Activated CD4-positive, alpha-beta T cell treated with anti-CD3 and anti-CD28 coated beads for 1 hour (primary cell): ENCODE measurements at places on chromosomes 2 and 18.

GRCh38 chr2:8403876-8404275 is 278.0 kb upstream of the ID2 start:
- no peak for DNase-seq

DNA sequence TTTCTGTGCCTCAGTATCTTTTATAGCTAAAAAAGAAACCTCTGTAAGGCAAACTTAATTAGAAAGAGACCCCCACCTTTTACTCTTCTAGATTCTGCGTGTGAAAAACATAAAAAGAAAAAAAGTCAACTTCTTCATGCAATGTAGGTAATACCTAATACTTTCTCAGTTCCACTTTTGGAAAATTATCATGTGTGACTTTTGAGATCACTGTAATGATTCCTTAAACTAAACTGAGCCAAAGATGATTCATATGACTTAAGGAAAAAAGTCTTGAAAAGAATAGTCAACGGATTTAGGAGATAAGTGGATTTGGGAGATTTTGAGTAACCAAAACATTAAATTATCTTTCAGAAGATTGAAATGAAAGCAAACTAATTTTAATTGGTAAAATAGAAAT is 48.9 kb downstream of the PLEKHA3 start:
- DNase-seq, result no peak

GRCh38 chr2:26469092-26469710 is 8.7 kb downstream of the OTOF start:
- DNase-seq, result no peak

DNA sequence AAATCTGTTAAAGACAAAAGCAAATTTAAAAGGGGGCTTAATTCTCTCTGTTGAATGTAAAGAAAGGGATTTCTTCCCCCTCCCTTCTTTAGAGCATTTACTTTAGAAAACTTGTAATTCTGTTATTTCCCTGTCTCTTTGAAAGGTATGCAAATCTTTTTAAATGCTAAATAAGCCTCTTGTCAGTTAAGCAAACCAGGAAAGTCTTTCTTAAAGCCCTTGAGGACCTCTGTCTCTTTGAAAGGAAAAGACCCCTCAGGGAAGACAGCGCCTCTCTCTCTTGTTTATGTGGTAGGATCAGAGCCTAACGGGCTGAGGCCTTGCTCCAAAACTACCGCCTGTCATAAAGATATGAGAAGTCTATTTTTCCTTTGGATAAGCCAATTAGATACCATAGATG is 139.9 kb upstream of the CDH7 start:
- DNase-seq, result no peak

DNA sequence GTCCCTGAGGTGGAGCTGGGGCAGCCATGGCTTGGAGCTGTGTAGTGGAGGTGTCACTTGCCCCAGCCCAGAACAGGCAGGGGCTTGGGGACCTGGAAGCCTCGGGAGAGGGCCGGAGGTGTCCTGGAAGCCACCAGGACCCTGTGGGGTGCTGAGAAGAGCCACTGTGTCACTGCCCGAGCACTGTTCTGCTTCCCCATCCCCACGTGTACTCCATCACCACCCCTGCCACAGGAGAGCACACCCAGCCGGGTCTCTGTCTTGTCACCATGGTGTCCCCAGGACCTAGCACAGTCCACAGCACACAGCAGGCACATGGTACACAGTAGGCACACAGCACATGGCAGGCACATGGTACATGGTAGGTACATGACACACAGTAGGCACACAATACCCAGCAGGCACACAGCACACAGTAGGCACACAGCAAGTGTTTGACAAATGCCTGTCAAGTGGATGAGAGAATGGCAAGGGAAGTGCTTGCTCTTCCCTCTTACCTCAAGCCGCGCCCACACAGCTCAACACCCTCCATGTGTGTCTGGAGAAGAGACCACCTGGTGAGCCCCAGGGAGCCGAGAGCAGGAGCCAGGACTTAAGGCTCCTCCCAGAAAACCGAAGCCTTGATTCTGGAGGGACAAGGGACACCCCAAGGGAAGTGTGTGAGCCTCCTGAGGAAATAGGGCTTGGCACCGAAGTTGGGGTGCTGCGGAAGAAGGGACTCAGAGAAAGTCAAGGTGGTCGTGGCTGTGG is 13.3 kb downstream of the MBP start:
- no peak for DNase-seq

DNA sequence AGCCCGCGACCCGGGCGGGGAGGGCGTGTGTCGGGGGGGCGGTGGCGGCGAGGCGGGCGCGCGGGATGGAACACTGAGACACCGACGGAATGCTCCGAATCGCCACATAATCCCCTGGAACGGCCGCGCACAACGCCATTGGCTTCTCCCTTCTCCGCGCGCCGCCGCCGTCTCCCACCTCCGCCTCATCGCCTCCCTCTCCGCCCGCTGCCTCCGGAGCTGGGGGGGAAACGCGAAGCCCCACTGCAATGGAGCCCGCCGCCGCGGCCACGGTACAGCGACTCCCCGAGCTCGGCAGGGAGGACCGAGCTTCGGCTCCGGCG is at the start of gene PHLPP1:
TSS of gene PHLPP1 (plus strand) at position 106 of the 323 bp plus-strand sequence. CDS start at position 249, 143 bp downstream.
- no peak for DNase-seq

GRCh38 chr2:50753234-50753633 is 278.7 kb downstream of the NRXN1 start:
- DNase-seq, result no peak

DNA sequence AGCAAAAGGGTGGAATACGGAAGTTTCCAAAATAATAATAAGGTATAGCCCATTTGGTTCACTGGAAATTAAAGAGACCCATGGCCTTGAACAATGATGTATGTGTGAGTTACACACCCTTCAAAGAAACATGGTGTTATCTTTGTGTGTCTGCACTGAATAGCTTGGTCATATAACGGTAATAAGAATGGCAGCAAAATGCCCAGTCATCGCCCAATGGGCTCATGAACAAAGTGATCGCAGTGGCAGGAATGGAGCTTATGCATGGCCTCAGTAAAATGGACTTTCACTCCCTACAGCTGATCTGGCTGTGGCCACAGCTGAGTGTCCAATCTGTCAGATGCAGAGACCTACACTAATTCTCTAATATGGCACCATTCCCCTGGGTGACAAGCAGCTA is 201.3 kb downstream of the RPIA start:
- no peak for DNase-seq

GRCh38 chr2:84435345-84436025 is 23.6 kb downstream of the SUCLG1 start:
- no peak for DNase-seq

DNA sequence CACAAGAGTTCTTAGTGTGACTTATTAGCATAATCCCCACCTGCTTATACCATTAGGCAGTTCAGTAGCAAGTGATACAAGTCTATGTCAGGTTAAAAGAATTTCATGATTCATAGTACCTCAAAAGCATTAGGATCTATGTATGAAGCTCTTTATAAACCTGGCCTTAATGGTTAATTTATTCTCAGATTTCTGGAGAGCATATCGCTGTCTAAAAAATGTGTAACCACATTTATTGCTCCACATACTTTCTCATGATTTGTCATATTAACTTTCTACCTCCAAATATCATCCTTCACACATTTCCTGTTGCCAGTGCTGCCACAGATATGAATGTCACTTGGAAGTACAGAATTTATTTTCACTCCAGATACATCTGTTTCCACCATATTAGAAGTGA is 332.8 kb upstream of the MAP2 start:
- DNase-seq, result no peak

- no peak for DNase-seq
Measured at GRCh38 chr2:119431976-119432850, 559 bp downstream of the TMEM37 start.

DNA sequence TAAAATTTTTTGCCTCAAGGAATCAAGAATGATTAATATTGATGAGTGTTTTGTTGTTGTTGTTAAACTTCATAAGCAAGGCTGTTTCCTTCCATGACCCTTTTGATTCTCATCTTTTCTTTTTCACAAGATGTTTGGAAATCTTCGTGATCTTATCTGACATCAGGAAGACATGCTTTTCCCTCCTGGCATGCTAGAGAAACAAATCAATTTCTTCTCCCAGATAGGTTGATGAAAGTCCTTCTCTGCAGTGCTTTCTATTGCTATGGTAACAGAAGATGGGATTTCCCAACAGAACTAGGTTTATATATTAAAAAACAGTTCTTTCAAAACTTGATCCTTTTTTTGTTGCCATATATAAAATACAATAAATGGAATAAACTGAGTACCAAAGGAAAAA is 85.2 kb downstream of the EML6 start:
- no peak for DNase-seq

- no peak for DNase-seq
Measured at GRCh38 chr2:68385220-68385906, 20.3 kb downstream of the PLEK start.

DNA sequence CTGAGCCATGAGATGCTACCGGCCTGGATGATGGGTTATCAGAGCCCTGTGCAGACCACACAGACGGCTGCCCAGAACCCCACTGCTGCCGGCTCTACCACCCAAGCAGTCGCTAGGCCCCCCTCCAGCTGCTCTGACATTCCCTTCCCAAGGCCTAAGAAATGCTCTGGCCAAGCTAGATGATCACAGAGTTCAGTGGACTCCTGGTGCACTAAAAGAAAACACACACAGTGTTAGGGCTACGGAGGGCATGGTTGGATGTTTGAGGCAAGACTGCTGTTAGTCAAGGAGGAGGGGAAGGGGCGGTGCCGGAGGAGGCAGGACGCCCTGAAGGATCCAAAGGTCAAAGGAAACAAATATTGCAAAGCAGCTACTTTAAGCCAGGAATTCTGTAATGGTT is 174.5 kb downstream of the MYCN start:
- DNase-seq, result no peak

DNA sequence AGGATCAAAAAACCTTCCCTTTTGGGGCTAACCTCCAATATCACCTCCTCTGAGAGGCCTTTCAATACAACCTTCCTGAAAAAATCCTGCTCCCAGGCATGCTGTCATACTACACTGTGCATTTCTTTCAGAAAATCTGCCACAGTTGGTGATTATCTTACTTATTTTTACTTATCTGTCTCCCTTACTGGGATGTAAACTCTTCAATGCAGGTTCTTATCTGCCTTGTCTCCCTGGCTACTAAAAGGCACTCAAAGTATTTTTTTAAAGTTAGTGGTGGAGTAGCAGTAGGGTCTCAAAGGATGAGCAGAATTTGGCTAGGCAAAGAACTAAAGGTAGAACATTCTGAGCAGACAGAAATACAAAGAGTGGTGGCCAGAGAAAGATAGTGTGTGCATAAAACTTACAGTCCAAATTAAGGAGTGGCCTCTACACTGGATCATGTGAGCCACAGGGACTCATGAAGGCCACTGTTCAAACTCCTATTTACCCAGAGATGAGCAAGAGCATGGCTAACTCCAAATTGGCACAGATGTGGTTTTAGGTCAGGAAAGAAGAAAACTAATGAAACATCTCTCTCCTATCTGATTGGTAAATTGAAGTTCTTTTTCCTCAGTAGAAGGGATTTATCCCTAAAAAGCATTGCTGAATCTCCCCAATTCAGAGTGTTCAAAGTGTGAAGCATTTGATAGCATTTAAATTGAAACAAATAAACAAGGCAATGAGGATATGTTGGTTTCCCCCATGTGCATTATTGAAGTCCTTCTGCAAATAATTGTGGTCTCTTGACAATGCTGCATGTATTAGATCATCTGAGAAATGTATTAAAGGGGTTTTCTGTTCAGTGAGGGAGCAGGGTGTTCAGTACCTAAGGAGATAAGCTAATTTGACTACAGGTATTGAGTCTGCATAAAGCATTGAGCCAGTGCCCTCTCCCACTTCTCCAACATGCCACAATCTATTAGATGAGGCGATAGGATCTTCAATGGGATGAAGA is 285.5 kb downstream of the MREG start:
- DNase-seq, result no peak

GRCh38 chr18:62522178-62522503 is 684 bp upstream of the ZCCHC2 start:
- no peak for DNase-seq

GRCh38 chr2:9617749-9618148 is 13.0 kb downstream of the YWHAQ start:
- DNase-seq, result no peak

- DNase-seq, result no peak
Measured at GRCh38 chr18:72762515-72763122, 105.2 kb downstream of the NETO1 start.

DNA sequence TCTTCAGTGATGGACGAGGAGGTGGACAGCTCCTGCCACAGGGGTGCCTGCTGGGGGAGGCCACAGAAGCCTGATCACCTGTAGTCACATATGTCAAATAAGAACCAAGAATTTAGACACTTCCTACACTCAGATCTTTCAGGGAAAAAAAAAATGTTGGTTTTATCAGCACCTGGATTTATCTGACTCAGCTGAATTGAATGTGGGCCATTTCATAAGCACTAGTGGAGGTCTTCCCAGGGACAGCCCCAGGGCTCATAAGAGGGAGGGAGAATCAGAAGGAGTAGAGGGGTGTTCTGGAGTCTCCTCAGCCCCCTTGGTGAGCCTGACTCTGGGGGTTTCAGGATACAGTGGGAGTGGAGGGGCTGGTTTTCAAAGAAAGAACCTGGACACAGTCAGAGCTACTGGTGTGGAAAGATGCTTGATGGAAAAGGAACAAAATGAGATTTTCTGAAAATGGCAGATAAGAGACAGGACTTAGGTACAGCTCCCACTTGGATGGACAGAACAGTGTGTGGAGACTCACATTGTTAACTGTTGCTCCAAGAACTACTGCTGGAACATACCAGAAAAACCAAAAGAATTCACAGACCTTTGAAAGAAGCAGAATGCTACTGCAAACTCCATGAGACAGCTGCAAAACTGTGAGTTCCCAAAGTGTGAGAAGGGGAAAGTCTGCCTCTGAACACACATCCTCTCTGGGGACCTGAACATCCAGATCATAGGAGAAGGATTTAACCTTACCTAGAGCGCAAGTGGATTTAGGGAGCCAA is 45.4 kb downstream of the LCT start:
- no peak for DNase-seq

DNA sequence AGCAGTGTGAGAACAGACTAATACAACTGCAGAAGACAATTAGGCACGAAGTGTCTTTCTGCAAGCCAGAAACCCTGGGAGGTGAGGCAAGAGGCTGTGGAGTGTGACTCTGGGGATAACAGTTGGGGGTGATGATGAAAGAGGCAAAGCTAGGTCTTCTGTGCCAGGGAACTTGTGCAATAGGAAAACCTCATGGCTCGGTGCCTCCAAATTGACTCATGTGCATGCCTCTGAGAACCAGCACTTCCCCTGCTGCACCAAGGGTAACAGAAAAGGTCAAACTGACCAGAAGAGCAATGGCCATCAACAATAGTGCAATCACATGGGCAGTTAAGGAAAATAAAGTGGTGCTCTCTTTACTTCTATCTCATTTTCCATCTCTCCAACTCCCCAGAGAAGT is 136.4 kb downstream of the SCG2 start:
- no peak for DNase-seq

GRCh38 chr2:20961858-20962257 is 82.0 kb downstream of the APOB start:
- DNase-seq, result no peak

DNA sequence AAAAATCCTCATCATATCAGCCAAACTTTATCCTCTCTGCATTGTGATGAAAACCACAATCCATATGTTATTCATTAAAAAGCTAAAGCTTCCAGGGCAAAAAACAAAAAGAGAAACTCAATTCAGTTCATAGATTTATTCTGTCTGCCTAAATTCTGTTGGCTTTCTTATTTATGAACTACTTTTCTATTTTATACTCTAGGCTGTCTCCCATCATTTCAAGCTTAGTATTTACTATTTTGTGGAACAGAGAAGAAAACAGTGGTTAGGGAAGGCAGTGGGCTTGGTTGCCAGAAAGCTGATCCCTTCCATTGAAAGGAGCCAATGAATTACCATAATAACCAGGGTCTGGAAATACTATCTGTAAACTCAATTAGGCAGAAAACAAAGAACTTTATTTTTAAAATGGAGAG is 71.8 kb downstream of the RAPH1 start:
- no peak for DNase-seq

GRCh38 chr2:223297788-223298187 is 245.8 kb downstream of the KCNE4 start:
- no peak for DNase-seq
